ENCODE measurements at places on chromosomes 6 and 20.
A peak's percentile ranks its signal among the peaks of the same experiment; 100 is the strongest.

GRCh38 chr20:38078084-38078483 lies 44.5 kb downstream of the RPRD1B start:
- no peak for DNase-seq

DNA sequence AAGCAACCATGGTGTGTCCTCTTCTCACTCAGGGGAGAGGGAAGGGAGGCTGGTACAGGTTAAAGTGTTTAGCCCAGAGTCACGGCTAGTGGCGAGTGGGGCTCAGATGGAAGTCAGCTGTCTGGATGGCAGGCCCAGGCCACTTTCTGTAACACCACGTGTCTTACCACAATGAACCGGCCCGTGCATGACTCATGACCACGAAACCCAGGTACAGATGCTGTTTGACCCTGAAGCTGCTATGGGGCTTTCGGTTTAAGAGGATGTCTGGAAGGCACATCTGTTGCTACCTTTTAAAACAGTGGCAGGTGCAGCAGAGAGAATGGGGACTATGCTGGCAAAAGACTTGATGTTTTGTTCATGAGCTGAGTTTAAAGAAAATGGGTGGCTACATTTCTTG lies 36.5 kb upstream of the MPC1 start:
- no peak for DNase-seq

DNA sequence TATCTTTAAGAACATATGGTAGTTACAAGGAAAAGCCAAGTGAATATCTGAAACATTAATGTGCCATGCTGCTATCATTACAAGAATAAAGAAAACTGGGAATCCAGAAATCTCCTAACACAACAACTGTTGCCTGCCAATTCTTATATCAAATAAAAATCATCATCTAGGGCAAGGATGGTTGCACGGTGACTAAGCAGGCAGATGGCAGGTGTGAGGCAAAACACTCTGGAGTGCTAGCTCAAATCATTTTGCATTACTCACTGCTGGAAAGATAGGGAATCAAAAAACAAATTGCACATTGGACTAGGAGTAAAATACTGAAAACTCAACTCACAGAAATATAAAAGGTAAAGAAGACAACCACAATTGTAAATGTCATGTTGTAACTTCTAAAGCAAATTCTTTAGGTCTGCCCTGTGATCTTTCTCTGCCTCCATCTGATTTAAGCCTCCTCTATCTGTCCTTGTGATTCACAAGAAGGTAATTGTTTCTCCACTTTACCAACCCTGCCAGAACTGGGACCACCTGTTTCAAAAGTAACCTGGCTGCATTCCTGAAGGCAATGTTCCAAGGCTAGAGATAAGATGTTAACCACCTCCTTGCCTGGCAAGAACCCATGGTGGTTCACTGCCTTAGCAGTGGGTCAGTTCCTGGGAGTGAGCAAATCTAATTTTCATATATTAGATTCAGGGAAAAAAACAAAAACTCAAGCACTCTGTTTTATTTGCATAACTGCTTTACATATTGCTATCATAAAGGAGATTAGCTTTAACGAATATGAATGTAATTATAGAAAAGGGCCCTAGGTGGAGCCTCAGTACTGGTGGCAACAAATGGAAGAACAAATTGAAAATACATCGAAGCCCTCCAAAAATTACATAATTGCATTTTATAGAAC lies 33.1 kb upstream of the LCA5 start:
- DNase-seq = peak; percentile 34

GRCh38 chr6:55674672-55675071 lies 95.7 kb upstream of the HMGCLL1 start:
- DNase-seq = no peak

GRCh38 chr6:9766240-9766915 lies 648.5 kb downstream of the TFAP2A start:
- no peak for DNase-seq

DNA sequence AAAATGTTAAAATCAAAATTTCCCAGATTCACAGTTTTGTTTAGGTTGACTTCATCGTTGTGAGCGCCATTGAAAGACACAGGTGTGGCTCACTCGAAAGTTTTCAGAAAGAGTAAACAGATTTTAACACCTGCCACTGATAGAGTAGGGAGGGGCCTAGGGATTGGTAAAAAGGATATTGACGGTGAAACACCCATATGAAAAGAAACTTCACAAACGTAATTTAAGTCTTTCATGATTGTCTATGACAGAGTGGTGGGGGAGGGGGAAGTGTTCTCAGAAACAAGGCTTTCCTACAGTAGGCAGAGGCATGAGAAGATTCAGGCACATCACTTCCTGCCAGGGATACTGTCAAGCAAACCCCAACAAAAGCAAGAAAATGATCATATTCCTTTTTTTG lies 101.4 kb downstream of the PERP start:
- DNase-seq = no peak

DNA sequence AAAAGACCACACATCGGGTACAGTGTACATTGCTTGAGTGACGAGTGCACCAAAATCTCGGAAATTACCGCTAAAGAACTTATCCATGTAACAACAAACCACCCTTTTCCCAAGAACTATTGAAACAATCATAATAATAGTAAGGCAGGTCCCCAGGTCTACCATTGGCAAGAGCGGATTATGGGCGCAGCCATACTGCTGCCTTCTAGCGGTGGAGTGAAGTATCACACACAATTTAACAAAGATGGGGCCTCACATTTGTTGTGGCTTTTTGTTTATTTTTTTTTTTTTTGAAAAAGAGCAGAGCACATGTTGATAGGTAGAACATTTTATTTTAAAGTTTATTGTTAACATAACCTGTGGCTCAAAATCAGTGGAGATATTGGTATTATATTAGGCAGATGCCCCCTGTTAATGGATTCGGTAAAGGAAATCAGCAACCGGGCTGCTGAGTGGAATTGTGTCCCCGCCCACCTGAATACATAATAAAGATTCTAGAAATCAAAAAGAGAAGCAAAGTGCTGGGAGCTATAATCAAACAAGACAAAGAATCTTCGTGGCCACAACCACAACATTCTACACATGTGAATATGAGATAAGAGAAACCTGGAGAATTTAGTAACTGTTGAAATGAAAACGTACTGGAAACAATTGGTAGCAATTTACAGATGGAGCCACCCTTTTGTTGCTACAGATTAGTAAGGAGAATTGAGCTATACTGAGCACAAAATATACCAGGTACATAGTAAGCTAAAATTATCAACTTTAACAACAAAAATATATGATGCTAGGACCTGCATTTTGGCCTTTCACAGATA lies 94.2 kb upstream of the EXOC2 start:
- DNase-seq = peak; percentile 63

DNA sequence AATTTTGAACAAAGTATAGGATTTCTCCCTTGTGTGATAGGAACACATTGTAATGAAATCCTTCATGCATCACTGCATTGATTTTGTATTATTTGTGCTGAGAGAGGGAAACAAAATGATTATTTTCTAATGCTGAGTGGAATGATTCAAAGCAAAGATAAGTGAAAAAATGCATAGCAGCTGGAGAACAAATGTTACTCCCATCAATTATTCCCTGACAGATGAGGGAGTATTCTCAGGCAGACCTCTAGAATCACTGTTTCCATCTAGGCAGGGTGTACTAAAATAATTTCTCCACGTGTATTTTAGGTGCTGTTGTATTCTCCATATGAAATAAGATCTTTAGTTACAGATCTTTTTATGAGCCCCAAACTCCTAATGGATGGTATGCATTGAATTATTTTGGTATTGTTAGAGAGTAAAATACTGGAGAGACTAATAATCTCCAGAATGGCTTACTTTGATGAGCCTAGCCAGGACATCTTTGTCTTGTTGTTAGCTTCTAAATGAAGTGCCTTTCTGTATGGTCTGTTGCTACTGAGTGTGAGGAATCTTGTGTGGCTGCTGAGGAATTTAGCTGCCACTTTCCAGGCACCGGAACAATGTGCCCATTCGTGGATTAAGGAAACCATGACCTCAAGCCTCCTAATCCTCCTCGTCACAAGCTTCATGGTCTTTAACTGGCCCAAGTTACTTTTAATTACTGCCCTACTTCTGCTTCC lies 39.6 kb downstream of the RNF217 start:
- peak; percentile 47 for DNase-seq

DNA sequence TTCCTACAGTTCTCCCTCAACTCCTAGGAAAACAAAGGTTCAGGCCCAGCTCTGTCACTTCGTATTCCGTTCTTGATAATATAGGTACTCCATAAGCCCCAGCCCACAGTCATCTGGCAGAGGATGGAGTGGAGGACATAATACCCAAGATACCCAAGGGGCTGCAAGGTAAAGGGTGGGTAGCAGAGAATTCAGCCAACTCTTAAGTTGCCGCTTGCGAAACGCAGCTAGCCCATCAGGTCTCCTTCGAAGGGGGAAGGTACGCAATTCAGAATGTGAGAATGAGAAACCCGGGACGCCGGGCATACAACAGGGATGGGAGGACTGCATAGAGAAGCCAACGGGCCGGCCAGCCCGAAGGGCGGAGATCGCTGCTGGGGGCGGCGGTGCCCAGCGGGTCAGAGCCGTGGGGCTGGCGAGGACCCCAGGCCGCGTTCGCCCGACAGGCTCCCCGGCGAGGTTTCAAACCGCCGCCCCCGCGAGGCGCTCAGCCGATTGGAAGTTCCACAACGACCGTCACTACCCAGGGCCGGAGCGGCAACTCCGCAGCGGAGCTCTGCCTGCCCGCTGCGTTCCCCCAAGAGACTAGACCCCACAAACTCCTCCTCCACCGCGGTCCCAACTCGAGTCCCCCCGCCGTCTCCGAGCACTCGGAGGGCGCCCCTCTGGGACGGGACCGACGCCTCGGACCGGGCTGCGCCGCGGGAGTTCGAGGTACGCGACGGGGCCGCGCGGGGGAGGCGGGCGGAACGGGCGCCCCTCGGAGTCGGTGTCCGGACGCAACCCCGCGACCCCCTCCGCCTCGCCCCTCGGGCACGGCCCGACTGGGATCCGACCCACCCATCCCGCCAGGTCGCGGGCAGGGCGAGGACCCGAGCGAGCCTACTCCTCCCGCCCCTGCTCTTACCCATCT lies 911 bp downstream of the CDK19 start:
- DNase-seq = peak; percentile 58

- no peak for DNase-seq
Measured at GRCh38 chr6:154363821-154364220, 7.2 kb upstream of the IPCEF1 start.

- no peak for DNase-seq
Measured at GRCh38 chr20:56439771-56440291, 27.8 kb downstream of the CASS4 start.

- peak; percentile 19 for DNase-seq
Measured at GRCh38 chr20:48467622-48468021, 360.2 kb downstream of the PREX1 start.

GRCh38 chr6:8243475-8243874 lies 141.1 kb upstream of the EEF1E1 start:
- no peak for DNase-seq

GRCh38 chr6:136783495-136784270 lies 8.6 kb downstream of the MAP3K5 start:
- DNase-seq = no peak

DNA sequence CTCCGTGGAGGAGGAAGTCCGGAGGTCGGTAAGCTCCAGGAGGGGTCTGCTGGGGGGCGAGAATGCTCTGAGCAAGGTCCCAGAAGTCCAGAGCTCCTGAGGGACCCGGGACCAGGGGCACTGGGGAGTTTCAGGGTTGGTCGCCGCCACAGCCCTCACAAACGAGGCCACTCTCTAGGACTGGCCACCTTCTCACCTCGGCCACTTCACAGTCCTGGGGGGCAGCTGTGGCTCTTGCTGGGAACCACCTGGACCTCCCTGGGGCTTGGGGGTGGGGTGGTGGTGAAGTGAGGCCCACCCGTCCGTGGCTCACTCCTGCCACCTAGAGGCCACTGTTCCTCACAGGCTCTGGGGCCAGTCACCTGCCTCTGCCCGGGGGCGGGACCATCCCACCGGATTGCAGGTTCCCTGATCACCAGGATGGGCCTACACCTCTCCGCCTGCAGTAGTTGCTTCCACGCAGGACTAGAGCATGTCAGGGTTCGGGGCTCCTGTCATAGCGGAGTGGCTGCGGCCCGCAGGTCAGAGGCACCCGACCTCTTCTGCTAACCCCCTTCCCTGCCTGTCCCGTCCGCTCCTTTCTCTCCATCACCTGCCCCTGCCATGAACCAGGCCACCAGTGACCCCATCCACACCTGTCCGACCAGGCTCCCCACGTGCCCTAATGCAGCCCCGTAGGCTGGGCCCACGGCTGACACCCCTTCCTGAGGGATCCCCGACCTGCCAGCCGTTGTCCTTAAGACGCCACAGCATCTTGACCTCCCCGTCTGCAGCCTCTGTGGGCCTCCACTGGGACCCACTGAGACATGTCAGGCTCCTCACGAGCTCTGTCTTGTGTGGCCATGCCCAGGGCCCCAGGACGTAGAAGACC lies 5.1 kb upstream of the TCEA2 start:
- DNase-seq = peak; percentile 36

DNA sequence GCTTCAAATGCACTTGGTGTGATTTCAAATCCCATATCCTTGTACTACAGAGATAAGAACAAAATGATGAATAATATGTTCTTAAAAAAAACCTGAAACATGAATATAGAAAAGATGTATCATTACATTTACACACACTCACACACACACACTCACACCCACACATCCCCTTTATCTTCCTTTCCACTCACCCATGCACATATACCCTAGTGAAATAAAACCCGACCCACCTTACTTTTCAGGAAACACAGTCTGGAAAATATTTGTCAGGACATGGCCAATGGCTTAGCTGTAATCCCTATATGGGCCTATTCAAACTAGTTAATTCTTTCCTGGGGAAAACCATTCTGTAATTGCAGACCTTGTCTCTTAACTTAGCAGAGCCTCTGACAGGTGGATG lies 60.8 kb upstream of the EDN1 start:
- DNase-seq = no peak

DNA sequence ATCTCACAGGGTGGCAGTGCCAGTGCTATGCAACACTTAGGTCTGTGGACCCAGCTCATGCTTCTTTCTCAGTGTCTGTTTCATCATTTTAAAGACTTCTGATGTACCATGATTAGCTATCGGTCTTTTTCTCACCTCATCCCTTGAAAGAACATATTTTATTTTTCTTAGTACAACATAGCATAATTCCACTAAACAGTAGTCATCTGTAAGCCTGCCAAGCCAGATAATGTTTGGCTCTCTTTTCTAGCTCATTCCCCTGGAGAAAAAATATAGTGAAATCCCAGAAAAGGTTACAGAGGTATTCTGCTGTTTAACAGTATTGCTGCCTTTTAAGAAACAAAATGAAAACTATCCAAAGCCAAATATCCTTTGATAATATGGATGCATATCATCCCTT lies 177.0 kb upstream of the MMS22L start:
- no peak for DNase-seq

- DNase-seq = no peak
Measured at GRCh38 chr6:39942903-39943580, 8.8 kb upstream of the MOCS1 start.

GRCh38 chr20:20521736-20522135 lies 153.8 kb downstream of the INSM1 start:
- DNase-seq = no peak

GRCh38 chr20:50366270-50367103 lies 143.7 kb upstream of the PTPN1 start:
- peak; percentile 91 for DNase-seq

DNA sequence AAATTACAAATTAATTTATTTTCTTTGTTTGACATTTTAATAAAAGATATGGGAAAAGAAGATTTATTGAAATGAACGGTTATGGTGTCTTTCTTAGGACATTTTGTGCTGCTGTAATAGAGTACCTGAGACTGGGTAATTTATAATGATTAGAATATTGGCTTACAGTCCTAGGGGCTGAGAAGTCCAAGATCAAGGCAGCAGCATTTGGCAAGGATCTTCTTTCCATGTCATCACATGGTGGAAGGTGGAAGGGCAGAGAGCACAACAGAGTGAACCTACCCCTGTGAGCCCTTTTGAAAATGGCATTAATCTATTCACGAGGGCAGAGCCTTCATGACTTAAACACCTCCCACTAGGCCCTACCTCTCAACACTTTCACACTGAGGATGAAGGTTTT lies 75.7 kb upstream of the LTV1 start:
- no peak for DNase-seq
